ENCODE measurements at places on chromosomes 12 and 14. TPM values are rescaled to one million over a fixed set of nuclear protein-coding genes. Genes with fewer than 3 reads are reported as not detected.

Gene KSR2
- 2.8 TPM for total RNA-seq

- no peak for DNase-seq
These were observed 70.0 kb downstream of the FLRT2 start for GRCh38 chr14:85599939-85600338.

GRCh38 chr14:71933001-71933587 is 865 bp downstream of the RGS6 start:
- no peak for DNase-seq

DNA sequence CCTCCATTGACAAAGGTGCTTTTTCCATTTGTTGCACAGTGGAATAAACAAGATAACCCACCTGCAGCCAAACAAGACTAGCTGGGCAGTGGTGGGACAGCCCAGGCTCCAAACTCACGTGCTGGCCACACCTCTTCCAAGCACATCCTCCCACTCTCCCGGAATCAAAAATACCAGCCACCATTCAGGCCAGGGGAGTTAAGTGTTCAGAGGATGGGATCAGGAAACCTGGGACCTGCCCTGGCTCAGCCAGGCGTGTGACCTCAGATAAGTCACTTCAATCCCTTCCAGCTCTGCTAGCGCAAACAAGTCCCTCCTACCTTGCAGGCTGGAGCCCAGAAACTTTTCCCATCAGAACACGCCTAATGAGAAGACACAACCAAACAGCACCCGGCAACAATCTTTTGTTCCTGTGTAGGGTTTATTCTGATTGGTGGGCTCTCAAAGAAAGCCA is 43.3 kb downstream of the ACTN1 start:
- no peak for DNase-seq

Gene TRAFD1
- 35.9 TPM for total RNA-seq

GRCh38 chr12:84689638-84690037 is 223.0 kb downstream of the SLC6A15 start:
- peak; percentile 10 for DNase-seq

GRCh38 chr12:42534184-42534838 is 55.2 kb downstream of the PRICKLE1 start:
- no peak for DNase-seq

DNA sequence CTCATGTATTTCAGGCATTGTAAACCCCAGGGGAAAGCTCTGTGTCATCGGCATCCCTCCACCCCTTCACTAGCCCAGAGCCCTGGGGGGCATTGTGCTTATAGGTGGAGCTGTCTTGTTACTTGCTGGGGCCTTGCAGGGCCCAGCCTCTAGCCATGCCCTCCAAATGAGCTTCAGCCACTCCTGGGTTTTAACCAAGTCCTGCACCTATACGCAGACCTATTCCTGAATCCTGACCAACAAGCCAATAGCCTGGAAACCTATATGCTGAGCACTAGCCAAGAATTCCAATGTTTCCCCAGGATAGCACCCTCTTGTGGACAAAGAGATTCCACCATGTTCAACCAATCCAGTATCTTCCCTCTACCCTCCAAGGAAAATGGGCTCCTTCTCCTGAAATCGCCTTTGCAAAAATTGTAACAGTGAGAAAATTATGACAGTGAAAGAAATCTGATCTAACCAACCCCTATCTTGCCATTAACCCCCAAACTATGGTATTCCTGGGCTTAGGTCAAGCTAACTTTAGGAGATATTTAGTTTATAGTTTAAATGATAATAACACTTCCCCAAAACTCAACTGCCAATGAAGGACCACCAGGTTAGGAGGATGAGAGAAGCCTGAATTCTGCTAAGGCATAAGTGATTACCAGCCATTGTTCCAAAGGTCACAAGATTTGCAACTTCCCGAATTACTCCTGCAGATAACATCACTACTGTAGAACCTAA is 55.5 kb downstream of the TTC7B start:
- no peak for DNase-seq

DNA sequence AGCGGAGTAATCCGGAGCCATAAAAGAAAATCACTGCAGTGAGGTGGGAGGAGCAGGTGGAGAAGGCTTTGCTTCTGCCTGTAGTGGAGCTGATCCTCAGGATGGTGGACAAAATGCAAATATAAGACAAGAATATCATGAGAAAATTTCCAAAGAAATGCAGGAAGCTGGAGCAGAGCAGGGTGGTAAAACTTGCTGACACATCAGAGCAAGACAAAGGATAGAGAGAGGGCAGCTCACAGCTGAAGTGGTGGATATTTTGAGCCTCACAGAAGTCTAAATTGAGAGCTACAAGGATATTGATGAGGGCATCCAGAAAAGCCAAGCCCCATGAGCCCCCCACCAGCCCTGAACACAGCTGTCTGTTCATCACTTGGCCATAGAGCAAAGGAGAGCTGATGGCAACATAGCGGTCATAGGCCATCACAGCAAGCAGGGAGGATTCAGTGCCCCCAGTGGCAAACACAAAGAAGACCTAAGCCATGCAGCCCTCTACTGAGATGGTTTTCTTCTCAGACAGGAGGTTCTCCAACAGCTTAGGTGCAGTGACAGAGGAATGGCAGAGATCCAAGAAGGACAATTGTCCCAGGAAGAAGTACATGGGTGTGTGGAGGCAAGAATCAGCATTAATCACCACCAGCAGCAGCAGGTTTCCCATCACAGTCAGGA is 30.0 kb upstream of the ANP32D start:
- no peak for DNase-seq

DNA sequence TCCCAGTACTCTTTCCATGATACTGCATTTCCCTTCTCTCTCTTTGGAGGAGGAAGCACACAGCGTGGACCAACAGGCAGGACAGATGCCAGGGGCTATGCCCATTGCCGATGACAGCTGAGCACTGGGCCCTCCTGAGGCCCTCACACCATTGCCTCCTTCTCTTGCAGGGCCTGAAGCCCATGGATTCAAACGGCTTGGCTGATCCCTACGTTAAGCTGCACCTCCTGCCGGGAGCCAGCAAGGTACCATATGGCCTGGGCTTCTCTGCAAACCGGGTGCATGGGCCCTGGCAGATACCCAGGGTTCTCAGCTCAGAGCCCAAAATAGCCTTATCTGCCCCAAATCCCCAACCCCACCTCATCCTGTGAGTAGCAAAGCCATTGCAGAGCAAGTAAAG is 25.2 kb upstream of the OAS1 start:
- DNase-seq, result no peak

Gene GDF3
- not detected for total RNA-seq

GRCh38 chr14:68703093-68703492 is 89.8 kb downstream of the ZFP36L1 start:
- no peak for DNase-seq

GRCh38 chr12:131559517-131560516 is 151.1 kb upstream of the SFSWAP start:
- no peak for DNase-seq

GRCh38 chr12:62288328-62288727 is 28.1 kb downstream of the USP15 start:
- DNase-seq, result no peak

GRCh38 chr12:130166306-130166705 is 4.0 kb downstream of the FZD10 start:
- DNase-seq, result no peak

GRCh38 chr14:45252366-45253069 is 484 bp downstream of the MIS18BP1 start:
- peak; percentile 44 for DNase-seq

GRCh38 chr14:68856572-68856971 is 63.7 kb upstream of the ZFP36L1 start:
- DNase-seq, result no peak

Gene C1R
- total RNA-seq, result 222 TPM

Gene SCNN1A
- total RNA-seq, result 386 TPM

- no peak for DNase-seq
These were observed 15.2 kb downstream of the MDGA2 start for GRCh38 chr14:47660158-47660557.

Gene CHGA
- total RNA-seq, result 236 TPM

Gene DCP1B
- total RNA-seq, result 12.6 TPM

Gene KRT77
- not detected for total RNA-seq

DNA sequence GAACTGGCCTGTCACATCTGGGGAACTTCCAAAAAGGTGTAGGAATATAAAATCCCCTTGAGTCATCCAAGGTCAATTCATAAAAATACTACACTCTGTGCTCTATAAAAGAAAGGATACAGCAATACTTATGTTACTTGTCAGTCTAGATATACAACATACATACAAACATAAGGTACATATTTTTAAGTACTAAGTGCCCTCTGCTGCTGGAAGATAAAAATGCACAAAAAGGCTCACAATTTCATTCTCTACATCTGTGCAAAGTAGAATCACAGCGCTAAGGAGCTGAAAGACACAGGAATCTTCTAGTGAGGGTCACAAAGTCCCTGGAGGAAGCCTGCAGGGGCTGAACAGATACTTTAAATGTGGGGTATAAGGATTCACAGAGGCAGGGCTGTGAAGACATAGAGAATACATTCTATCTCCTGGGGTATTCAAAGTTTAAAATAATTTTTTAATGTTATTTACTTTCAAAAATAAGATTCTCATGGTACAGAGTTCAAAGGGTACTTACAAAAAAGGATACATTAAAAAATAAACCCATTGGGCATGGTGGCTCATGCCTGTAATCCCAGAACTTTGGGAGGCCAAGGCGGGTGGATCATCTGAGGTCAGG is 10.2 kb upstream of the GOLGA5 start:
- DNase-seq, result peak; percentile 86

Gene NELL2
- total RNA-seq, result 5.8 TPM

Gene SAMD15
- 0.43 TPM for total RNA-seq

Gene ACAD10
- 55.8 TPM for total RNA-seq

DNA sequence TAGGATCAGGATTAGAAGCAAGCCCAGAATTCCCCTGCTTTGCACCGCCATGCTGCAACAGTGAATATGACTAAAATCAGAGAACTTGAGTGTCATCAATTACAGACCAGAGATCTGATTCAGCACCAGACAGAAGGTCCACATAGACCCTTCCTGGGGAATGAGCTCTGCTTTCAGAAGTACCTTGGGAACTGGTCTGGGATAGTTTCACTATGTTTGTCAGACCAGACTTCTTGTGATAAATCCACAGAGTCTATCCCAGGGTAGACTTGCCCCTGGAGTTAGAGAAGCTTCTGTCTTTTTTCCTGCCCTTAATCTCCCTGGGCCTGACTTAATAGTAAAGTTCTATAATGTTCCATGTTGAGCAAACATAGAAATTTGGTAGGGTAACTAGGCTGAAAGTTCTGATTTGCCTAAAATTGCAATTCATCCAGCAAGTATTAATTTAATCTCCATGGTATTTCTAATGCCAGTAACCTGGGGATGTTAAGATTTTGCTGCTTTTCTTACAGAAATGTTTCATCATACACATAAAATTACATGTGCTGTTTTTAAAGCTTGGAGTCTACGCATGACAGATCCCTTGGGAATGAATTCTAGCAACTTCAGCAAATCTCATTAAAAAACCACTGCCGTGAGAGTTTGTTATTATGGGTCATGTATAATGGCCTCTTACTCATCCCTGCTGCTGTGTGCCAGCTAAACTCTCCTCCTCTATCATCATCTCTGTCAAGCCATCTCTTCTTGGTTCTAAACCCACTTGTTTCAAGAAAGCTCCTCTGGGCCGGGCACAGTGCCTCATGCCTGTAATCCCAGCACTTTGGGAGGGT is 61.3 kb upstream of the METAP2 start:
- no peak for DNase-seq

GRCh38 chr12:130489293-130489692 is 151.6 kb downstream of the PIWIL1 start:
- no peak for DNase-seq

GRCh38 chr12:116559162-116559935 is at the start of gene MAP1LC3B2:
TSS of gene MAP1LC3B2 (plus strand) at chr12:116559381. CDS start at chr12:116575943, 16,562 bp downstream.
- DNase-seq, result peak; percentile 85

- DNase-seq, result no peak
These were observed 23.5 kb upstream of the NOVA1 start for GRCh38 chr14:26621364-26621763.

Gene PZP
- total RNA-seq, result not detected

- no peak for DNase-seq
These were observed 7.1 kb downstream of the HECTD4 start for GRCh38 chr12:112375105-112375504.

- DNase-seq, result no peak
These were observed 41.1 kb downstream of the PTHLH start for GRCh38 chr12:27931390-27931789.

Gene EMC9
- 18.3 TPM for total RNA-seq

- DNase-seq, result no peak
These were observed 24.4 kb downstream of the MAP3K9 start for GRCh38 chr14:70784886-70785285.

DNA sequence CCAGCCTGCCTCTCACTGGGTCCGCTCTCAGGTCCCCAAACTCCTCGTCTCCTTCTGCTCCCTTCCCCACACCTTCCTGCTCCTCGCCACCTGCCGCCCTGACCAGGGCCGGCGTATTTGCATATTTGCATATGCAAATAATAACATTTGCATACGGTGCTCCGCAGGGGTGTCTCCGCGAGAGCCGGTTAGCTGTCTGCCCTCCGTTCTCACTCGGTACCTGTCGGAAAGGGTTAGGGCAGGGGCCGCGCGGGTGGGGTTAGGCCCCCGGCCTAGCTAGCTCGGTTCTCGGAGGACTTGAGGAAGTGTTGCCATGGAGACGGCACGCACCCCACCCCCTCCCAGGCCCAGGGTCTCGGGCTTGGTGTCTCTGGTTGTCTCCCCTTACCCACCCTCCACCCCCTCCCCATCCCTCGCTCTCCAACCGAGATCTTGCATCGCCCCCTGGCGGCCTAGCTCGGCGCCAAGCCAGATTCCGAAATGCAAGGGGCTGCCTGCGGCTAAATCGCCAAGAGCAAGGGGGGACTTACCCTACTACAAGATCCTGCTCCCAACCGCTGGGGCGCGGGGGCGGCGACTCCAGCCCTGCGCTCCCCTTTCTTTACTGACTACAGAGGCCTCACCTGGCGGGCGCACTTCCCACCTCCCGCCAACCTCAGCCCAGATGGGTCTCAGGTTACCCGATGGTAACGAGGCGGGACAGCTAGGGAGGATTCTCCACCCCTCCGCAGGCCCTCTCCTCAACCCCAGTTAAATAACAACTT is 8.1 kb downstream of the STAC3 start:
- peak; percentile 74 for DNase-seq

DNA sequence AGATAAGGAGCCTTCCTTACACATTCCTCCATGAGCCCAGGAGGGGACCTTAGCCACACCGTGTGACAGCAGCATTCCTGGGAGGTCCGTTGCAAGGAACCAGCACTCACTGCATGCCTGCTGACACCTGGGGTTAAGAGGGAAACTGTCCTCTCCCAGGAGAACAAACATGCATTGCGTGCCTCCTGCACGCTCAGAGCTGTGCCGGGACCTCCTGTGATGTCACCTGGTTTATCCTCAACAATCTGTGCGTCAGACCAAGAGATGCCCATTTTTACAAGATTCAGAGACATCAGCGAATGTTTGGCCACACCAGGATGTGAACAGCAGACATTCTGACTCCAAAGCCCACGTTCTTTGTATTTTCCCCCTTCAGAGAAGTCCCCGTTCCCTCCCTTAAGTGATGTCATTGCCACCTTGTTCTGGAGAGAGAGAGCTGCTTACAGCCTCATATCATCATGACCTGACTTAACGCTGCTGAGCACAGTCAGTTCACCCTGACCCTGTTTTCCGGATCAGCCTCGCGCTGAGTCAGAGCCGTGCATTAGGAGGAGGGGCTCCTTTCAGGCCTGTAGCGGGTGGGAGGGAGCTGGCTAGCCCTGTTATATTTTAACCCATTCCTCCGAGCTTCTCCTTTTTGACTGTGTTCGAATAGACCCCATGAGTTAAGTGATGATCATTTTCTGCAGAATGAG is 36.2 kb downstream of the TMEM120B start:
- DNase-seq, result no peak

Measured in mucosa of descending colon (tissue), 3 donors.